ENCODE measurements at places on chromosomes 3 and 15.

- no peak for DNase-seq
Observed at GRCh38 chr3:69675786-69676530, 63.3 kb upstream of the MITF start.

DNA sequence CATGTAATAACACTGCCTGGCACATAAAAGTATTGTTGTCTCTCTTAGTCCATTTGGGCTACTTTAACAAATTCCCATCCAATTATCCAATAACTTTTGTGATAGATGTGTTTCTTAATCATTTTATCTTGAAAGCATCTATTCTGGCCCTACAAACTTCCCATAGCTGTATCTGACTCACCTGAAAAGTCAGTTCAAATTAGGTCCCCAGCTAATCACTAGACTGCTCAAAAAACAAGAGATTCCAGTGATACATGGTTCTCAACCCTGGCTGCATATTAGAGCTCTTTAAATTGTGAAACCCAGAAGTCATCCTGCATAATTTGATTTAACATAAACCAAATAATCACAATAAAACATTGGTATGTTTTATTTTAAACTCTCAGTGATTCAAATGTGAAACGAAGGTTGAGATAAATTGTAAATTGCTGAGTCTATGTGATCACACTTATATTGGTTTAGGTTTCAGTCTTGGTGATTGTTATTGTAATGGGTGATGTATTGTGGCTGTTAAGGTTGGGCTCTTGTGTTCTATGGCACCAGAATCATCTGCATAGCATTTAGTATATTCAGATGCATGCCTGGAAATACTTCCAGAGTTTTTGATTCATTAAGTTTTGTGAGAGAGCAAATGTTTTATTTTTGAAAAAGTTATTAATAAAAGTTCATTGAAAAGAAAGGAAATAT, 268.9 kb upstream of the KCNMB2 start:
- DNase-seq: no peak

- no peak for DNase-seq
Observed at GRCh38 chr3:79515072-79515471, 252.7 kb downstream of the ROBO1 start.

DNA sequence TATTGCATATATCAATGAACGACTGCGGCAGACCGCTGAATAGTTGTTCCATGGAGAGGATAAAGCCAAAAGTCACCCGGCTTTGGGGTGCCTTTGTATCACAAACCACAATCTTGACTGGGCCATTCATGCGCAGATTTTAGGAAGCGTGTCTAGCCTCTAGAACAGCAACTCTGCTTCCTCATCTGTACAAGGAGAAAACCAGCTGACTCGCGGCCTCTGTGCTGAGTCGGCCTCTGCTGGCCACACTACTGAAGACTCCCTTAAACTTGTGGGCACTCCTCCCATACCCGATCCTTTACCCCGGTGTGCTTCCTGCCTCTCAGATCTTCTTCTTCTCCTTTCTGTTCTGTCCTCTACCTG, 872 bp downstream of the DLEC1 start:
- DNase-seq: no peak

DNA sequence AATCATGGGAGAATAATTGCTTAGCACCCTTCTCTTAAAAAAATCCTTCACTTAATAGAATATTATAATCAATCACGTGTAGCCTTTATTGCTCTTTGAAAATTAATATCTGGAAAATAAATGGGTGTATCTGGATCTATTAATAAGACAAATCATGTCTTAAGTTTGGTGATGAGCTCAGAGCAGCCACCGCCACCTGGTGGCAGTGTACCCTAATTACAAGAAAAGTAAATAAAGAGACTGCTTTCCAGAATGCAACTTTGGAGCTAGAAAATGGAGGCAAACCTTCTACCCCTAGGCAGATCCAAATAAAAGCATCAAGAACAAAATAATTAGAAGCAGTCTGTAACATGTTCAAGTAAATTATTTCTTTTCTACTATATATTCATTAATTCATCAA, 43.5 kb downstream of the EPHB1 start:
- no peak for DNase-seq

DNA sequence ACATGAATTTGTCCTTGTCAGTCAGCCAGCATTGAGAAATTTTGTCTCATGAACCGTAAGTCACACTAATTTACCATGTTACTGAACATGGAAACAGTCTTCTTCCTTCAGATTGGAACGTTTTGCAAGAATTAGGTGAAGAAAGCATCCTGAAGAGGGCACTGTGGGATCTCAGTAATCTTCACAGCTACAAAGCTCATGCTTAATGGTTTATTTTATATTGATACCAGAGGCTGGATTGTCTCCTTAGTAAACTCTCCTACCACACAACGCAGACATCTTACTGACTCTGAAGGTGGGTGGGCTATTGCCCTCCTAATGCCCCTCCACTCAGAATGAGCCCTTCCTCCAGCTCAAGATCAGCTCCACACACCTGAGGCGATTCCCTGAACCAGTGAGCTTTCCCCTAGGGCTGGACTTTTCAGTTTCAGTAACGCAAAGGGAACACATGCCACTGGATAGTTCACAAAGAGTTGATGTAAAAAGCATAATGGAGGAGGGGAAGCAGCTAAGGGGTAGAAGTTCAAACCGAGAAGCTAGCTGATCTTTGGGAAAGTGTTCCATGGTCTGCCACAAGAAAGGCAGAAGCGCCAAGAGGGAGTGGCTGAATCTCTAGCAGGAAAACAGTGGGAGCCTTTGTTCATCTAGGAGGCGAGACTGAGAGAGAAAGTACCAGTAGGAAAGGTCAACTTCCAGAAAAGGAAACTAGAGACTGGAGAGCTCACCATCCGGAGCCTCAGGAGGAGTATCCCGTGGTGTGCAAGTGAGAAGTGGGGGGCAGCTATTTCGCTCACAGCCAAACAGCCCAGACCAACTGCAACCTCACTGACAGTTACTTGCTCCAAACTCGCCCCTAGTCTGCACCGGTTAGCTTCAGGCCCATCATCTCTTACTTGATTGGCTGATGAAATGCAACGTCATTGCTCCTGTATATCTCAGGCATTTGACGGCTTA, at the start of gene SLC9C1:
Gene SLC9C1 (minus strand): TSS at position 849 of the 954 bp plus-strand sequence. CDS start 7,425 bp downstream, outside the sequence.
- DNase-seq: no peak

- DNase-seq: no peak
Observed at GRCh38 chr3:66199089-66199473, 21.7 kb upstream of the SLC25A26 start.

GRCh38 chr3:29319262-29319661, 38.4 kb downstream of the RBMS3 start:
- no peak for DNase-seq

GRCh38 chr3:198080521-198081384, 120.7 kb downstream of the LMLN start:
- peak; percentile 53 for DNase-seq

- no peak for DNase-seq
Observed at GRCh38 chr3:73535931-73536330, 88.8 kb downstream of the PDZRN3 start.

DNA sequence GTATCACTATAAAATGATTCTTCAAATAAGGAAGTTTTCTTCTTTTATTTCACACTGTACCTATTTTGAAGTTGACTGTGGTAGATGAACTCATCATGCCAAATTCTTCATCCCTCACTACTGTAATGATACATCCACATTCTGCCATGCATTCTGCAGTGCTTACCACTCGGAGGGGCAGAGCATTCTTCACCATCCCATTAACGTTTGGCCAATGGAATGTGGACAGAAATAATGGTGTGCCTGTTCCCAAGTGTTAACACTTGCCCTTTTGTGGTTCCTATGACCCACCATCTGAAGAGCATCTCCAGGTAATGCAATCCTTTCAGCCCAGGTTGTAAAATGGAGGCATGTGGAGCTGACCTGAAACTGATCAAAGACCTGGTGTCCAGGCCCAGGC, 18.6 kb downstream of the GOLIM4 start:
- DNase-seq: no peak

GRCh38 chr3:8555113-8555661, 53.6 kb downstream of the LMCD1 start:
- DNase-seq: no peak

DNA sequence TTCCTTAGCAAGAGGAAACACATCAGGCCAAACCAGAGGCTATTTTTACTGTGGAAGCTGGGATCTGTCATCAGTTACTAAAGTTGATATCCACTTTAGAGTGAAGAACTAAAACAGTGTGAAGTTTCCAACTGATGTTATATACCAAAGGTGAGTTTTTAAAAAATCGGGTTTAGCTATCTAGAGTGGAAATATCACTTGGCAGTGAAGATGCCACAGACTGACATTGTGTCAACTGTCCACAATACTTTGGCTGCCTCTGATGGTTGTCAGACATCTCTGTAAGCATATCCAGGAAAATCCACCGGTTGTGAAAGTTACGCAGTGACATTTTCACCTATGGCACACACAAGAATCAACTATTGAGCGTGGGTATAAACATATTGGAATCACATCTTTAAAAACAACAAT, 9.2 kb downstream of the ZIC1 start:
- no peak for DNase-seq

- DNase-seq: no peak
Observed at GRCh38 chr3:172164620-172165362, 125.4 kb downstream of the FNDC3B start.

- no peak for DNase-seq
Observed at GRCh38 chr15:99145005-99145404, 40.1 kb downstream of the SYNM start.

GRCh38 chr3:49707113-49707480, 12.4 kb downstream of the AMIGO3 start:
- no peak for DNase-seq

DNA sequence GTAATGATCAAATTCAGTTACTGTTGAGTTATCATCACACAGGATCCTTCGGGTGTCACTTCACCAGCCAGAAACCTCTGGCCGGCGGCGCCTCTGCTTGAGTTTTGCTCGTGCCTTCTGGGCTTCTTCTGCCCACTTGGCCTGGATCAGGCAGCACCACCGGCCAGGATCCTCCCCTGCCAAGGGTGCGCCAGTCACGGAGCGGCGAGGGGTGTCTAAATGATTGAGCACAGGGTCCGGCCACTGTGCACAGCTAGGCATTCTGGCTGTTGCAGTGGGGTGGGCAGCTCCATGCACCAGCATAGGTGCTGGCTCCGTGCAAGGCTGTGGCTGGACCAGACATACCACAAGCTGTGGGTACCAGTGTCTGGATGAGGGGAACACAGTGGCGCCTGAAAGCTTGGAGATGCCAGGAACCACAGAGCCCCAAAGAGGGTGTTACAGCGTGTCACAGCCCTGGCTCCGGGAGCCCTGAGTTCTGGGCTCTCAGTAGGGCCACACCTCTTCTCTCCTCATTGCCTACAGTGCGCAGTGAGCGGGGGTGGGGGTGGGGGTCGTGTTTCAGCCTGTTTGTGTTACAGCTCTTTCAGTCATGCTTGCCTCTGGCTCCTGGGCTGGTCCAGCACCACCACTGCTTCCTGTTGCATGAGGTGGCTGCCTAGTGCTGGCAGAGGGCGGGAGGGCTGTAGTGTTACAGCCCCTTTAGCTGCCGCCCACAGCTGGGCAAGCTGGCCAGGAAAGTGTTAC, 169.4 kb downstream of the FNDC3B start:
- no peak for DNase-seq

GRCh38 chr15:75349851-75350588, 3.2 kb downstream of the NEIL1 start:
- peak; percentile 32 for DNase-seq

- DNase-seq: no peak
Observed at GRCh38 chr15:42890161-42890913, 30.2 kb downstream of the TTBK2 start.

DNA sequence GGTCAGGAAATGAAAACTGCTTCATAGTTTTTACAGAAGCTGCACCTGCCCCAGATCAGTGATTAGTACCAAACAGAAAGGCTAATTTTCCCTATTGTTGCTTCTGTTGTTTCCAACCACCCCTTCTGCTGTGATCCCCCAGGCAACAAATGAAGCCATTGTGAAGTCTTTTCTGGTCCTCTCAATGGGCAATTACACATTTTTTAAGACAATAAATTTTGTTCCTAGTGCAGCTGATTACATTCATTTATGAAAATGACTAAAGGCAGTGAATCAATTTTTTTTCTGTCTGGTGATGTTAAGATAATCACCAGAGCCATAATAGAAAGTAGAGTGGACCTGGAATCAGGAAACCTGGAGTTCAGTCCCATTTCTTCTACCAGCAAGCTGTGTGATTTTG, 32.7 kb downstream of the GLDN start:
- DNase-seq: no peak

DNA sequence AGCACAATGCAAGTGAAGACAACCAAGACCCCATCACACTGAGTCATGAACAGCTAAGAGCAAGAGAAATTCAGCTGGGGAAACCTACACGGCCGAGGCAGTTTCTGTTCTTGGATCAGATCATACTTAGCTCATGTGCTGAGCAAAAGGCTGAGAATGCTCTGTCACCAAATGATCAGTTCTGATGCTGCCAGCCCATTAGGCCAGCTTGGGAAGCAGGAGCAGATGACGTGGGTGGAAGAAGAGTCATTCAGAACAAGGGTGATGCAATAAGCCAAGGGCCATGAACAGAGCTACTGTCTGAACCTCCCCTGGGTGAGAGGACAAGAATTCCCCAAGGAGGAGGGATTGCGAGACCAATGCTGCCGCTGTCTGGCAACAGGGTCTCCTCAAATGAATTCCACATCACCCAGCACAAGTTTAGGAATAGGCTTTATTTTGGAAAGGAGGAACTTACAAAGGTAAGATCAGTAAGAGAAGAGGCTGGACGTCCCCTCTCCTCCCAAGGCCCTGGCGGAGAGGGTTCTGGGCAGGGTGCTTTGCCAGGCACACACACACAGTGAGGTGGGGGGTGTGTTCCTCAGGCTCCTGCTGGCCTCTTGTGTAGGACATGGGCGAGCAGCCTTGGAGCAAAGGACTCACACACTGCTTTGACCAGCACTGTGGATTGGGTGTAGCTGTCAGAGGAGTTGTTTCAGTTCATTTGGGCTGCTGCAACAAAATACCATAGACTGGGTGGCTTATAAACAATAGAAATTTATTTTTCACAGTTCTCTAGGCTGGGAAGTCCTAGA, 65.6 kb upstream of the CTXND1 start:
- no peak for DNase-seq

DNA sequence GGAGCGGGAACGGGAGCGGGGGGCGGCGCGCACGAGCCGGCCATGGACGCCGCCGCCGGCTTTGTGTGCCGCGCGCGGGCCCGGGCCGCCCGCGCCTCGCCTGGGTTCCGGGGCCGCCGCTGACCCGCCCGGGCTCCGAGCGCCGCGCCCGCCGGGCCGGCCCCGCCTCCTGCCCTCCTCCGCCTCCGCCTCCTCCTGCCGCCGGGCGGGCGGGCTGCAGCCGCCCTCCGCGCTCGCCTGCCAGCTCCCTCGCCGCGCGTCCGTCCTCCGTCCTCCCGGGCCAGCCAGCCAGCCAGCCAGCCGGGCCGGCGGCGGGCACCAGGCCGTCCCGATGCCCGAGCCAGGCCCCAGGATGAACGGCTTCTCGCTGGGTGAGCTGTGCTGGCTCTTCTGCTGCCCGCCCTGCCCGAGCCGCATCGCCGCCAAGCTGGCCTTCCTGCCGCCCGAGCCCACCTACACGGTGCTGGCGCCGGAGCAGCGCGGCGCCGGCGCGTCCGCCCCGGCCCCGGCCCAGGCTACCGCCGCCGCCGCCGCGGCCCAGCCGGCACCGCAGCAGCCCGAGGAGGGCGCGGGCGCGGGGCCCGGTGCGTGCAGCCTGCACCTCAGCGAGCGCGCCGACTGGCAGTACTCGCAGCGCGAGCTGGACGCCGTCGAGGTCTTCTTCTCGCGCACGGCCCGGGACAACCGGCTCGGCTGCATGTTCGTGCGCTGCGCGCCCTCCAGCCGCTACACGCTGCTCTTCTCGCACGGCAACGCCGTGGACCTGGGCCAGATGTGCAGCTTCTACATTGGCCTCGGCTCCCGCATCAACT, at the start of gene ABHD17C:
Gene ABHD17C (plus strand): TSS at position 212 of the 812 bp plus-strand sequence. CDS start 120 bp downstream, at position 332.
- DNase-seq: peak; percentile 4

Data from stimulated activated CD8-positive, alpha-beta memory T cell treated with anti-CD3 and anti-CD28 coated beads, Interleukin-4, amount 100 ng/mL, for 1 hour (primary cell).